Subcutaneous preadipocyte (primary cell): ENCODE measurements at places on chromosomes 16 and 17. TPM values are rescaled to one million over a fixed set of nuclear protein-coding genes. Genes with fewer than 3 reads are reported as not detected.

The IGF2BP1 gene
- under 0.01 and 0.98 TPM in 2 replicates for total RNA-seq

The TMC8 gene
- total RNA-seq = not detected in 2 replicates

The ZNF423 gene
- total RNA-seq = 2.3 and 2.9 TPM in 2 replicates

The CDYL2 gene
- 3.3 and 5.1 TPM in 2 replicates for total RNA-seq

The SMIM36 gene
- total RNA-seq = not detected in 2 replicates

The HCRT gene
- not detected in 2 replicates for total RNA-seq

The TMEM114 gene
- not detected in 2 replicates for total RNA-seq

The MMP28 gene
- total RNA-seq = 0.37 and 0.39 TPM in 2 replicates

The GPR179 gene
- under 0.01 TPM in 1 of 2 replicates, not detected in the other for total RNA-seq

The CCL17 gene
- total RNA-seq = not detected in 2 replicates

The SPATA2L gene
- total RNA-seq = 9.6 and 11.5 TPM in 2 replicates

The KRT33A gene
- not detected in 2 replicates for total RNA-seq

The CYBA gene
- 31.6 and 59.8 TPM in 2 replicates for total RNA-seq

The CASKIN1 gene
- under 0.01 and 0.73 TPM in 2 replicates for total RNA-seq

The KCNH6 gene
- not detected in 2 replicates for total RNA-seq

The MARCHF10 gene
- total RNA-seq = not detected in 2 replicates

The CDT1 gene
- total RNA-seq = 16.5 and 27.0 TPM in 2 replicates

The HSPB9 gene
- not detected in 2 replicates for total RNA-seq

The SKAP1 gene
- total RNA-seq = not detected in 2 replicates

The MPP2 gene
- 0.78 and 1.1 TPM in 2 replicates for total RNA-seq

The VASN gene
- 156 and 170 TPM in 2 replicates for total RNA-seq

The MPV17L gene
- total RNA-seq = 0.37 and 1.2 TPM in 2 replicates

The SLC12A3 gene
- total RNA-seq = not detected in 2 replicates

The ARL5C gene
- total RNA-seq = not detected in 2 replicates

The CHD9NB gene
- total RNA-seq = 0.98 and 1.8 TPM in 2 replicates

The SLC5A2 gene
- not detected in 2 replicates for total RNA-seq

The TSNAXIP1 gene
- 0.98 and 2.2 TPM in 2 replicates for total RNA-seq

The ZACN gene
- total RNA-seq = not detected in 2 replicates

The HEATR9 gene
- not detected in 2 replicates for total RNA-seq

The MYH10 gene
- total RNA-seq = 28.9 and 37.1 TPM in 2 replicates

The KCNG4 gene
- total RNA-seq = not detected in 2 replicates

The CCDC92B gene
- total RNA-seq = under 0.01 TPM in 2 replicates
